NCI-H1417 (cell line): ENCODE measurements at places on chromosomes 7 and 10.

DNA sequence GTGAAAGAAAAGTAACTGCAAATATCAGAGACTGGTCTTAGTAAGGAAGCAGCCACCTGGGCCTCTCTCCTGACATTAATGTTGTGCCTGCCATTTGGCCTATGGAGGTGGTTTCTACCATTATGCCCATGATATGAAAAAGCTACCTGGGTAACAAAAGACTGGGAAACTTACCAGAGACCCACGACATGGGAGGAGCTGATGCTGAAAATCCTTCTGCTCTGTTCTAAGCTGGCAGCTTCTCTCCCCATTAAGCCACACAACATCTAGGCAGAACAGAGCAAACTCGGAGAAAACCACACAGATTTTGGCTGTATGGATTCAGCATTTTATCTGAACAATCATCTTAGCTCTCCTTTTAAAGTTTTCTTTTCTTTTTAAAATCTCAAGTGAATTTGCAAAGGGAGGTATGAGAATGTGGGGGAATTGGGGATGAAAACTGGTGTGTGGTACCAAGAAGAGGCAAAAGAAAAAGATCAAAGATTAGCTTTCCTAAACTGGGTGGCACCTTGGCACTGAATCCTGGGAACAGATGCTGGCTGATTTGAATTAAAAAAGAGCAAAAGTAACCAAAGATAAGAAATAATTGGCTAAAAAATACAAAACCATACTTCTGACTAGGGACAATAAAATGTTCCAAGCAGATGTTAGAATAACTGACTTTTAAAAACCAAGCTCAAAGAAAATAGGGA is 128.6 kb upstream of the ANKRD1 start:
- no peak for DNase-seq

- DNase-seq: peak; percentile 53
These were observed 482 bp downstream of the CCDC6 start for GRCh38 chr10:59905731-59906416.

DNA sequence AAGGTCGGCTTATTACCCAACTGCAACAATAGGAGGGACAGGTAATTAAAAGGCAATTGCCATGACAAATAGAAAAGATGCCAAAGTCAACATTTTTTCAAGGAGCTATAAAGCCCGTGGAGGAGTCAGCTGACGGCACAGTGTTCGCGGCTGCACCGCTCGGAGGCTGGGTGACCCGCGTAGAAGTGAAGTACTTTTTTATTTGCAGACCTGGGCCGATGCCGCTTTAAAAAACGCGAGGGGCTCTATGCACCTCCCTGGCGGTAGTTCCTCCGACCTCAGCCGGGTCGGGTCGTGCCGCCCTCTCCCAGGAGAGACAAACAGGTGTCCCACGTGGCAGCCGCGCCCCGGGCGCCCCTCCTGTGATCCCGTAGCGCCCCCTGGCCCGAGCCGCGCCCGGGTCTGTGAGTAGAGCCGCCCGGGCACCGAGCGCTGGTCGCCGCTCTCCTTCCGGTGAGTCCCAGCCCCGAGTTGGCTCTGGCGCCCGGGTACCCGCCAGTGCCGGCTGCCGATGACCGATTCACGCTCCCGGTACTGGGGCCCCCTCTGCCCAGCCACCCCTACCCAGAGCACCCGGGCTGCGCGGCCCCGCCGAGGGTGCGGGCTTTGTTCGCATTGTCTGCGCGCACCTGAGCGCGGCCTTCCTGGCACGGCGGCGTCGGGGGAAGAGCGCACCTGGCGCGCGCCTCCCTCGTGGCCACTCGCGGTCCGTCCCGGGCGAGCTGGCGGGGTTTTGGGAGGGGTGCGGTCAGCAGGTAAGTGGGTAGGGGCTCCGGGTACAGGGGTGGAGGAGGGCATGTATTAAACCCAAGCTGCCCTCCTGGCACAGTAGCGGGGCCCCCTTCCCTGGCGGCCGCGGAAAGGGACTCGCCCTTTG is at the start of gene VWA2:
TSS of gene VWA2 (plus strand) at position 138 of the 877 bp plus-strand sequence. CDS start 9,460 bp downstream, outside the sequence.
- DNase-seq: peak; percentile 18

- no peak for DNase-seq
These were observed 13.5 kb downstream of the PPIF start for GRCh38 chr10:79360499-79361342.

DNA sequence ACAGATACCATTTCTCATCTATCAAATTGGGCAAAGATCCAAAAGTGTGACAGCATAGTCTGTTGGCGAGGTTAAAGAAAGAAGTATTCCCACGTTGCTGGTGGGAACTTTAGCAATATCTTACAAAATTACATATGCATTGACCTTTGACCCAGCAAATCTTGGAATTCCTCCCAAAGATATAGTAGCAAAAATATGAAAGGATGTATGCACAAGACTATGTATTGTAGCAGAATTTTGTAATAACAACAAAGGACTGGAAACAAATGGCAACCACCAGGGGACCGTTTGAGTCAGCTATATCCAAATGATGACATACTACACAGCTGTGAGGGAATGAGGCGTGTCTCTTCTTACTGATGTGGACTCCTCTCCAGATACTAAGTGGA is 50.2 kb downstream of the KCNH2 start:
- no peak for DNase-seq

DNA sequence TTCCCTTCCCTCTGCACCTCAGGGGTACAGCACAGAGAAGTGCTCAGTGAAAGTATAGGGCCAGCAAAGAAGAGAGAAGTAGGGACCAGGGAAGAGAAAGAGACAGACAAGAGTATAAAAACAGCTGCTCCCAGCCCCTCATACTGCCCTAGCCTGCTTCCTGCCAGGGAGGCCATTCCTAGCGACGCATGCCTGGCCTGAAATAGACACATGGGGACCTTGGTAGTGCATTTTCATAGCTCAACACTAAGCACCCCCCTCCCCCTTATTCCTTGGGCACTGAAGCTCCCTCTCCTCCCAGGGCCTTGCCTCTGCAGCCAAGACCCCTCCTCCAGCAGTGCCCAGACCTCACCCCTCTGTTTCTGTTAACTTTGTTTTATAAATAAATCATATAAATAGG is 64.7 kb downstream of the ZMIZ1 start:
- no peak for DNase-seq

DNA sequence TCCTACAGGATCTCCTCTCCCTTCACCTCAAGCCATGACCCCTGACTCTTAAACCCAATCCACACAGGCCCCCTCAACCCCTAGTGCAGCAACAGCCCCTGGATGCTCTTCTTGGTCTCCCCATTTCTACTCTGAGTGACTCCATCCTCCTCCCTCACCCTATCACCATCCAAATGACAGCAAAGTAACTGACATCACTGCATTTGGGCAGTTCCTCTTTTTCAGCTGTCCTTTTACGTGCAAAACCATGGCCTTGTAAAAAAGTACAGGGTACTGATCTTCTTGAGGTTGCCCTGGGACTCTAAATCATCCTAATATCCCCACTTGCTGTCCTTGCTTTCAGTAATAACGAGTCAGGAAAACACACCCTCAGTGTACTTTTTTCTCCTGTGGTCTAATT is 454.9 kb downstream of the ADRA2A start:
- DNase-seq: no peak
